ENCODE measurements at places on chromosomes 11 and 22.
A peak's percentile ranks its signal among the peaks of the same experiment; 100 is the strongest.

GRCh38 chr11:114440121-114440860 lies 1.0 kb downstream of the REXO2 start:
- no peak for DNase-seq

DNA sequence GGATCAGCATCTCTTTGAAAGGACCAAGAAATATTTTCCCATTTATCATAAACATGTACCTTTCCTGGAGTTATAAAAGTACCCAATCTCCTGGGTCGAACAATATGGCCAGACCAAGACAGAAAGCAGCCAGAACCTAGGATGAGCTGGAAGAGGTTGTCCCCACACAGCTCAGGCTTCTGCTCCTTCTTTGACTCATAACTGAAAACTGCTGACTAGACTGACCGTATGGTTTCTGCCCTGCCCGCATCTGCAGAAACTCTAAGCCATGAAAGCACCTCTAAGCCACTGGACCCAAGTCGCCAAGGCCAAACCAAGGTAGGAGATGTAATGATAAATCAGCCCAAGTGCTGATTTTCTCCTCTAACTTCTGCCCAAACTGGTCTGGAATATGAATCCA lies 129.8 kb downstream of the OPCML start:
- DNase-seq, result no peak

DNA sequence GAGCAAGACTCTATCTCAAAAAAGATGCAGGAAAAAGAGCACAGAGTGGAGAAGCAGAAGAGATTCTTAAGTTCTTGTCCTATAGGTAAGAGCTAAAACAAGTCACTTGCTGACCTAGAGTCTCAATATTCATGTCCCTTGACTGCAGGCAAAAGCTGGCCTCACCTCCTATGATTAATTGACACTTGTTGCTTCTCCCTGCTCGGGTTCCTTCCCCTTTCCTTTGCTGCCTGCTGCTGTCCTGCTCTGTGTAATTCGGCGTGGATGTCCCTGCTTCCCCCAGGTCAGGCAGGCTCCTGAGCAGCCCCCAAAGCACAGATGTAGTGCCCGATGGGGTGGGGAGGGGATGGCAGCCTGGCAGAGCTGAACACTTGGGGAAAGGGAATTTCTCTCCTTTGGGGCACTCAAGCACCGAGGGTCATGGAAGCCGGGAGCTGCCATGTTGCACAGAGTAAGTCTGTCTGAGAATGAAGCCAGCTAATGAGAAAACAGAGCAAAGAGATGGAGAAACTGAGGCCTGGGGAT lies 60.8 kb upstream of the NUP50 start:
- no peak for DNase-seq

DNA sequence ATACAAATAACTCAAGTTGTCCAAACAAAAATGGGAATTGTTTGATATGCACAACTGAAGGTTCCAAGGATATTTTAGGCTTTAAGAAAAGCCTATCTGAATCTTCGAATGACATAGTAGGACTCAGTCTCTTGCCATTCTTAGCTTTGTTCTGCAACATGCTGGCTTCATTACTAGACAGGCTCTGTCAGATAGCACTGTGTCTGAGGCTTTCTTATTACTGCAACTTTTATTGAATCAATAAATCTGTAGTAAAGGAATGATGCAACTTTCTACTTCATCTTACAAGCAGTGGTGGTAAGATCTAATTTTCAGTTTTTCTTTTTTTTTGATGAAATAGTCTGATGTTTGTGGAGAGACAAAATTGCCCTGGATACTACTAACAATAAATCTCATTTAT lies 319.3 kb upstream of the CCDC179 start:
- no peak for DNase-seq

GRCh38 chr11:133107763-133108162 lies 424.5 kb downstream of the OPCML start:
- DNase-seq, result no peak

DNA sequence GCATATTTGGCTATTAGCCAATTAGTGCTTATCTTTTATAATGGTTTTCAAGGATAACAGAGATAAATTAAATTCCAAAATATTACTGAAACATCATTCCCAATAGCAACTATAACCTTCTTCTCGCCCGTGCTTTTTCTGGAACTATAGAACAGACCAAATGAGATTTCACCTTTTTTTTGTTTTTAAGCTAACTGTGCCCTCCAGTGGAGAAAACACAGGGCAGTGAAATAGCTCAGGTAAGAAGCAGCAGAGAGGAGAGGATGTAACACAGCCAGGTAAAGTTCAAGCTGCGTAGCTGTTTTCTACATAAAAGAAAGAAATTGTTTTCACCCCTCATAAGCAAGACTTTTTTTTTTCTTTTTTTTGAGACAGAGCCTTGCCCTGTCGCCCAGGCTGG lies 28.2 kb downstream of the HSD17B12 start:
- no peak for DNase-seq

- DNase-seq, result no peak
These were observed 3.4 kb upstream of the ADAMTS8 start for GRCh38 chr11:130431801-130432200.

- no peak for DNase-seq
These were observed 74.7 kb downstream of the CHST1 start for GRCh38 chr11:45590743-45591142.

DNA sequence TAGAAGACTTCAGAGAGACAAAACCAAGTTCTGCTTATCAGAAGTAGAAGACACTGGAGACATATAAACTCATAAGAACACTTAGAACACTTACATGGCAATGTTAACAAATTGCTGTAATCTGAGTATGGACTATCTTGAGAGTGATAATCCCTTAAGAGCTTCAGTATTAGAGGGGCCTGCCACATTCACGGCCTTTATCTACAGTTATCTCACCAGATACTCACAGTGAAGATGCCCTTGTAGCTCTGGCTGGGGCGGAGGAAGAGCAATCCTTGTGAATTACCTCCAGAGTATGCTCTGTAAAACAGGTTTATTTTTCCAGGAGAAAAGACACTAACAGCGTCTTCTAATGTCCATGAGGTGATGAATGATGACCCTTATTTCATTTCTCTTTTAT lies 762.8 kb downstream of the FAM181B start:
- no peak for DNase-seq

DNA sequence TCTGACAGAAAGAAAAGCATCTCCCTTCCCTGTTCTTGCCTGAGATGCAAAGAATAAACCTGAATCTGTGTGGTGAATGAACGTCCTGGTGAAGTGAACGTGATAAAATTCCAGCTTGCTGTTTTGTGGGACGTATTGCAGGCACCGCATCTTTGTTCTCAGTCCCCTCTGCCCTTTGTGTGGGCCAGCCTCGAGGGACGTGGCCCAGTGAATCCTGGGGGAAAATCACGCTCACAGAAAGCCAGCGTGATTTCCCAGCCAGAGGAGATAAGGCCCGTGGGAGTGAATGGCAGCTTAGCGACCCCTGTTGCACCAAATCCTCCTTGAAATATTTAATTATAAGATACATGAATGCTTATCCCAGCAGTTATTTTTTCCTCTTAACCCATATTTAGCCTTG lies 129.1 kb downstream of the COMMD9 start:
- DNase-seq, result no peak

DNA sequence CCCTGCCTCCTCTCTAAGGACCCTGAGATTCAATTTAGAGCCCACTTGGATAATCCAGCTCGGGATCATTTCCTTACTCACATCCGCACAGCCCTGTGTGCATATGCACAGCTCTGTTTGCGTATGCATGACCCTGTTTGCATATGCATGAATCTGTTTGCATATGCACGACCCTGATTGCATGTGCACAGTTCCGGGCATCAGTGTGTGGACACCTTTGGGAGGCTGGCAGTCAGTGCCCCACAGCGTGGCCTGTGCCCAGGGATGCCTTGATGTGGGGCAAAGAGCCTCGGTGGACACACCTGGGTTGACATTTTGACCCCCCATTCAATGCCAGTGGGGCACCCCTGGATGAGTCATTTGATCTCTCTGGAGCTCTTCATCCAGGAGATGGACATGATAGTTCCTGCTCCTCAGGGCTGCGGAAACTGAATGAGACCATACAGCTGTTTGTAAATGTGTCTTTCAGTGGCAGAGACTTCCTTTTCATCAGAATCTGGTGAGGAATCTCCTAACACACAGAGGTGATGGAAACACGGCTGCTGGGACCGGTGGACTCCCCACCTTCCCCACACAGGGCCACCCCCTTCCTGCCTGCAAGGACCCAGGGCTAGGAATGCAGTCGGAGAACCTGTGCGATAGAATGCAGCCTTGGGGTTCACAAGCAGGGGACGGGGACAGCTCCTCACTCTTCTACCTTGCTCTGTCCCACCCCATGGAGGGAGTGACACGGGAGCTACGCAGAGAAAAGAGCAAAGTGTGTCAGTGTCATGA lies 41.2 kb downstream of the MYEOV start:
- DNase-seq, result no peak

DNA sequence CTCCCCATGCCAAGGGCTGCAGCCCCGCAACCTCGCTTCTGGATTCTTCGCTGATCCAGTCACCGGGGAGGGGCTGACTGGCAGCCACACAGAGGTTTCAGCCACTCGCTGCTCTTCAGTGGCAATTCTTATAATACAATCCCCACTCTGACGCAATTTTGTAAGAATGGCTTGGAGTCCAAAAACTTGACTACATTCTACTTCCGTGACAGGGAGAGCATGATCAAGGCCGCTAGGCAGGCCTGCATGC lies 14.9 kb downstream of the PPM1F start:
- DNase-seq, result no peak

DNA sequence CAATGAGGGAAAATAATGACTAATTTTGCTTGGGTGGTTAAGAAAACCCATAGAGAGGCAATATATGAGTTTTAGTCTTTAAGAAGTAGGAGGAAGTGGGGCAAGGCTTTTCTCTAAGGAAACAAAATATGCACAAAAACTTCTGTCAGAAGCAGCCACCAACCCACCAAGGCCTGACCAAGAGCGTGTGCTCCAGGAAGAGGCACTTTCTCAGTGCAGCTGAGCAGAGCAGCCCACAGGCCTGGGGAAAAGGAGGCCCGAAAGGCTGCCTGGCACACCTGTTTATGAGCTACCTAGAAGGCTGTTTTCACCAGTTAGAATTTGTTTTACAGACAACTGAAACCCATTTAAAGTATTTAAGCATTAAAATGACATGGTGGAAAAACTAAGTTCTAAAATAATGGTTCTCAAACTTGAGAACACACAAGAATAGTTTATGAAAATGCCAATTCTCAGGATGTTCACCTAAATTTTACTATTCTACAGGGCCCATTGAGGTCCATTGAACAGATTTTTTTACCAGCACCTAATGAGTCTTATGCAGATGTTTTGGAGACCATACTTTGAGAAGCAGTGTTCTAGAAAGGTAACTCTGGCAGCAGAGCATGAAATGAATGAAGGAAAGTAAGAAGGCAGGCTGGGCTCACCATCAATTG lies 160.5 kb upstream of the DDI1 start:
- DNase-seq, result no peak

DNA sequence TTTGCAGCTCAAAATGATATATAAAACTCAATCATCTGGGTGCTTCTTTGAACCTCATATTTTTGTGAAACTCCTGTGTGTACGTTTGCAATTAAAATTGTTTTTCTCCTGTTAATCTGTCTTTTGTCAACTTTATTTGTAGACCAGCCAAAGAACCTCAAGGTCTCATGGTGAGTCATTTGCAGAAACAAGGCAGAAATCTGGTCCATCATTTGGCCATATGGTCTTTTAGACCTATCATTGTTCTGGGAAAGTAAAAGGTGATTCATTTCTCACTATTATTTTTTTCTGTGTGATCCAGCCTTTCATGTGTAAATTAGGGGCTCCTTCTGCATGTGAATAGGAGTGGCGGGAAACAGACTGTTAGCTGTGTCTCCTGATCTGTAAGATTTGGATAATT lies 399.1 kb upstream of the DDI1 start:
- DNase-seq, result no peak

DNA sequence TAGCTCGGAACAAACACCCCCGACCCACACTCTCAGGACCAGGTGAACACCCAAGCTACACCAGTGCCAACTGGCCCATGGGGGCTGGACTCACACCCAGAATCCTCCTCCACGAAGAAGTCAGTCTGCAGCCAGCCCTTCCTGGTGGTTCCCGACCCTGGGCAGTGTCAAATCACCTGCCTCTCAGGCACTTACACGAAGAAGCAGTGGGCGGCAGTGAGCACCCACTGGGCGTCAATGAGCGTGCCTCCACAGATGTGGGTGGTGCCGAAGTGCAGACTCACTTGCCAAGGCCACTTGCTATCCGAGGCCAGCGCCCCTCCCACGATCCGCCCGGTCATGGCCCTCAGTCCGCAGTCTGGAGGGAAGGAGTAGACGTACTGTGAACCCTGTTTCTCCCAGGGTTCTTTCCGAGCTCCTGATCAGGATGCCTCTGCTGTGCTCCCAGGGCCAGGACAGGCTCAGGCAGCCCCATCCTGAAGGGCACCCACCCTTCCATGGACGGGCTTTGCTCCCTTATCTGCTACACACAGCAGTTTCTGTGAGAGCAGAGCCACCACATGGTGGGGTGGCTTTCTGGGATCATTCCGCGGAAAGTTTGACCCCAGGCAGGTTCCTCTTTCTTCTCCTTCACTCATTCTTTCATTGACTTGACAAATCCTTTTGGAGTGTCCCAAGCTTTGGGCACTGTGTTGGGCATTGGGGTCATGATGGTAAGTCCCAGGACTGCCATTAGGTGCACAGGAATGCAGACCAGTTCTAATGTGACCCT lies 19.4 kb downstream of the TMPRSS13 start:
- no peak for DNase-seq

DNA sequence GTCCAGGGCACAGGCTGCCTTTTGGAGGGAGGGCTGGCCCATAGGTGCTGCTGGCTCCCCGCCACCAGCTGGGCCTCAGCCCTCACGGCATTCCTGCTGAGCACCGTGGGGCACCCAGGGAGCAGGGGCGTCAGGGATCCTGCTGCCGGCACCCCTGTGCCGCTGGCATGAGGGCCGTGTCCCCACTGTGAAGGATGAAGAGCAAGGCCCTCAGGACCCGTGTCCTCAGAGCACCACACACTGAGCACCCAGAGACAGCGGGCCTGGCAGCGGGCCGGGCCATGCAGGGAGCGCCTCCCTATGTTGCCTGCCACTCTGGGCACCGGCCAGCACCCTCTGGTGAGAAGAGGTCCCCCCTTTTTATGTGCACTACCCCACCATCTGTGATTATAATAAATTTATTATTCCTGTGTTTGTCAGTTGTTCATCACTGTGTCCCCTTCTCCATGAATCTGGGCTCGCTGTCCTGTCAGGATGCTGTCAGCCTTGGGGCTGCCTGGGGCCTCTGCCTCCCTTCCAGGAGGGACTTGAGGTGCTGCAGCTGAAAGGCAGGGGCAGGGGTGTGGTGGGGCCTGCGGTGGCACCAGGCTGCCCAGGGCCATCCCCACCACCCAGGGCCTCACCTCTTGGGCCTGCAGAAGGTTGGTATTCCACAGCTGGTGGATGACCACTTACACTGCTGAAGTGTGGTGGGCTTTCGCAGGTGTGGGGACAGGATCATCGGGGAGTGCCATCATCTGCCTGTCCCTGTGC lies 80.0 kb downstream of the MED15 start:
- no peak for DNase-seq

GRCh38 chr11:69308491-69308911 lies 14.5 kb downstream of the MYEOV start:
- DNase-seq, result no peak

- DNase-seq, result peak; percentile 47
These were observed 1.1 kb upstream of the BIRC2 start for GRCh38 chr11:102345904-102346303.
